Cerebellum (tissue), 4 donors: ENCODE measurements at places on chromosomes 12 and 14.
A peak's percentile ranks its signal among the peaks of the same experiment; 100 is the strongest.

DNA sequence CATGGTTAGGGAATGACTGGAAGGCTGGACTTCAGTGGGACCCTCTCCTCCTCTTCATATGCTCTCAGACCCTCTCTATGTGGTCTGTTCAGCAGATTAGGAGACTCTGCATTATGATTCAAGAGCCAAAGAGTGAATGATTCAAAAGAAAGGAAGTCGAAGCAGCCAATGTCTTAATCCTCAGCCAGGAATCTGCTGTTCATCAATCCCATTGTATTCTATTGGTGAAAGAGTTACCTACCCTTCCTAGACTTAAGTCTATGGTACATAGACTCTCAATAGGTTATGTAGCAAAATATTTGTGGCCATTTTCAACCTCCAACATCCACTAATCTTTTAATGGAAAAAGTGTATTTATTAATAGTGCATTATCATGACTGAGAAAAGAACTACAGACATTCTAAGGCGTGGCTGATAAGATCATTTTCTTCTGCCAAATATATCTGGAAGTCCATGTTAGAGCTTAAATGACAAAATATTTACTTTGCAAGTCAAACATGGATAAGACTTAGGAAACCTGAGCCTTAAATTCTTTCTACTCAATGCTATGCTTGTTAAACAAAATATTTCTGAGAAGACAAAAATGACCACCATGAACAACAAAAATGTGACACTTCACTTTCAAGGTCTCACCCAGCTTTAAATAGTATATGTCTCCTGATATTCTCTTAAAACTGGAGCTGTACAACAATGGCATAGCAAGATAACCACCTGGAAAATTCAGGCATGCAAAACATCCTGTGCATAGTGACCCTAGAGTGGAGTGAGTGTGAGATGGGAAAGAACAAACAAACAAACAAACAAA is 1100.6 kb downstream of the GALC start:
- DNase-seq = no peak

DNA sequence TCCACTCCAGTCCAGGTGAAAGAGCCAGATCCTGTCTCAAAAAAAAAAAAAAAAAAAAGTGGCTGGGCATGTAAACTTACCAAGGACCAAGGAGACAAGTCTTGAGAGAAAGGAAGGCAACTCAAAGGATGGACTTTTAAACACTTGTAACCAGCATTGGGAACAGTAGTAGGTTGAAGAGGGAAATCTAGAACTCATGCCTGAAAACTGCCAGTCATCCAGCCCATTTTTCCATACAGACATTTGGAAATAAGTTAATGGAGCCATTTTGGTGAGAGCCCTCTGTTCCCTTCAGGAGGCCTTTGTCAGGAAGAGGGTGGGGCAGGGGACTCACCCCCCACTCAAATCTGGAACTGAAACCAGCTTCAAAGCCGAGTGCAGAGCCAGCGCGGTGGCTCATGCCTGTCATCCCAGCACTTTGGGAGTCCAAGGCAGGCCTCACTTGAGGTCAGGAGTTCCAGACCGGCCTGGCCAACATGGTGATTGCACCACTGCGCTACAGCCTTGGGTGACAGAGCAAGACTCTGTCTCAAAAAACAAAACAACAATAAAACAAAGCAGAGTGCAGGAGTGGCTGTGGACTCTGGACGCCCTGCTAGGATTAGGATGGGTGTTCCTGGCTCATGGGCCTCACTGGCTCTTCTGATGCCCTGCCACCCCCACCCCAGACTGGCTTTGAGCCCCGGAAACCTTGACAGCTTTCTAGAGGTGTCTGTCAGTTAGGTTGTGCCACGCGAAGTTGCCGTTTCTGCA is 1.6 kb upstream of the MLXIP start:
- DNase-seq = no peak

GRCh38 chr14:104544362-104544961 is 35.1 kb upstream of the C14orf180 start:
- DNase-seq = no peak

DNA sequence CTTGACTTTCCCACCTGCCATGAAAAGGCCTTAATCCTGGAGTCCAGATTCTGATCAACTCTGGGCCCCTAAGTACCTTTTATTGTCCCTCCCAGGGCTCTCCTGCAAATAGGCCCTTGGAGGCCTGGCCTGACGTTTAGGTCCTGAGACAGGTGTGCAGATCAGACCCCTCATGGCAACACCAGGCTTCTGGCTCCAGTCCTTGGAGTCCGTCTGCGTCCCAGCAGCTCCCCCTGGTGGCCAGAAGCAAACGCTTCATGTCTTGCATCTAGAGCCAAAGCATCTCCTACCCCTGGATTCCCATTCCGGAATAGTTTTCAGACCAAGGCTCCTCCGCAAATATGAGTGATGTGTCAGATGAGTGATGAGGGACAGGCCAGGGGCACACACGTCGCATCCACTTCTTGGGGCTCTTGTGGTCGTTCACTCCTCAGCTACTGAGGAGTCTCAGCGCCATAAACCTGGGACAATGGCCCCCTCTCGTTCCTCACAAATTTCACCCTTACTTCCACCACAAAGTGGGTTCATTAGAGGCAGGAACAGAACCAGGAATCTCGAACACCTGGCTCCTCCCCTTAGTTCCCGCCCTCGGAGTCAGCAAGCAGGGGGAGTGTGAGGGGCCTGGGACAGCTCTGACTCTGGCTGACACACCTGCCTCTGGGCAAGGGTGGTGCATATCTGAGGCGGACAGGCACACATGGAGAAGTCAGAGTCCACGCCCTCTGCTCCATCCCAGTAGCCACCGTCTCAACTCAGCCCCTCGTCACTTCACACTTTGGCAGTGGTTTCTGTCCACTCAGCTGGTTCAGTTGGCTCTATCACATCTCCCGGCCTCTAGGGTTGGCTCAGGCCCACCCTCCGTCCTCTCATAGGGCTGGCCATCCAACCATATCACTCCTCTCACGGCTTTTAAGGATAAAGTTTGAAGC is 77.9 kb upstream of the PWP1 start:
- peak; percentile 69 for DNase-seq

DNA sequence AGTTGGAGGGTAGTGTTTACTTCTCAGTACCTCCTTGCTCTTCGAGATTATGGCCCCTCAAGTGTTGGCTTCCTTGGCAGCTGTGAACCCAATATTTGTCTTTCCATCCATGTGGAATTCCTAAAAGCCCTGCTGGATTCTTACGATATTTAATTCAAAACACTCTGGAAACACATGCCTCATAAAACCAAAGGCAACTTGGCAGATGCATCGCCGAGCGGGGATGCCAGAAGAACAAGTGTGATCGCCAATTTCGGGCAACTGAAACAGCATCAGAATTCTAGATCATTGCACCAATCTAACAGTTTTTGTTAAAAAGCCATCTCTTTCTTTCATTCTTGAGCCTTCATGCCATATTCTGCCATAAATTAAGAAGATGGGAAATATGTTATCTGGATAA is 934.4 kb downstream of the AACS start:
- no peak for DNase-seq

DNA sequence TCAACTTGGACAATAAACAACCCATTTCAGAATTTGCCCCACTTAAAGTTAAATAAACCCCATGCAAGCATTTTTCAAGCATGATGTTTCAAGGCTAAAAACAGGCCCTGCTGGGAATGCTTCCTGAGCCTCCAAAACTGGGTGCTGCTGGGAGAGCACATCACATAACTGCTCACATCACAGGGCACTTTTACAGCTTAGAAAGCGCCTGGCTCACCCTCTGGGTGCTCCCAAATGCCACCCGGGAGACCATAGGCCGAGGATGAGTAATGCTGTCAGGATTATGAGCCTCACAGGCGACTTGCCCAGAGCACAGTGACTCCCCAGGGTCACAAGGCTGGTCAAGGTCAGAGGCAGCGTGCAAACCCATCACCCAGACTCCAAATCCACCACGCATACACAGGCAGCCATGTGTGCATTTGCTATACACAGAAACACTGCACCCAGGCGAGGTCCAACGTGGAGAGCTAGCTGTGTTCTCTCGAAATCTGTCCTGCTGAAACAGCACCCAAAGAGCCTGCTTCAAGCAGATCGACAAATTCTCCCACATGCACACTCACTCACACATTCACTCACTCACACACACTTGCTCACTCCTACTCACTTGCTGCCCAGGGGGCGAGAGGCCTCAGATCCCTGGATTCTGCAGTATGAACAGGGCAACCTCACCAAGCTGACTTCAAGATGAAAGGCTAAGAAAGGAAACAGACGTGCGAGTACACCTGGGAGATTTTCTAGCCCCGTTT is 58.7 kb downstream of the ITPK1 start:
- DNase-seq = no peak

DNA sequence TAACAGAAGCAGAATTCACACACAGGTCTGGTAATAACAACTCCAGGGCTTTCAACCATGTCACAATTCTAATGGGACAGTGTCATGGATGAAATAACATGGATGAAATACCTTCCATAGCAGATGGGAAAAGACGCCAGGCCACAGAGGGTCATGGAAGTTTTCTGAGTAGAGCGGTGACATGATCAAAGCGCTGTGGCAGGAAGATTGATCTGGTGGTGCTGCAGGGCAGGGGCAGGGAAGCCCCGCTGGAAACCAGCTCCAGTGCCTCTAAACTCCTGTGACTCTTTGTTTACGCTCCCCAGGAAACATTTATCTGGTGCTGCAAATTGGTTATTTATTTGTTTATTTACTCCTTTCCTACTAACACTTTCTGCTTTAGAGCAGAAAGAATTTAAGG is 108.3 kb upstream of the HMGA2 start:
- DNase-seq = no peak

DNA sequence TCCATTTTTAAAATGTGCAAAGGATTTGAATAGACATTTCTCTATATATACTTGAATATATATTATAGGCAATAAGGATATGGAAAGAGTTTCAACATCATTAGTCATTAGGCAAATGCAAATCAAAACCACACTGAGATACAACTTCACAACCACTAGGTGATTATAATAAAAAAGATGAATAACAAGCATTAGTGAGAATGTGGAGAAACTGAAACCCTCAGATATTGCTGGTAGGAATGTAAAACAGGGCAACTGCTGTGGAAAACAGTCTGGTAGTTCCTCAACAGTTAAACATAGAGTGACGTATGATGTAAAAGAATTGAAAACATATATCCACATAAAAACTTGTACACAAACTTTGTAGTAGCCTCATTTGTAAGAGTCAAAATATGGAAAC is 11.7 kb upstream of the BATF start:
- DNase-seq = no peak

DNA sequence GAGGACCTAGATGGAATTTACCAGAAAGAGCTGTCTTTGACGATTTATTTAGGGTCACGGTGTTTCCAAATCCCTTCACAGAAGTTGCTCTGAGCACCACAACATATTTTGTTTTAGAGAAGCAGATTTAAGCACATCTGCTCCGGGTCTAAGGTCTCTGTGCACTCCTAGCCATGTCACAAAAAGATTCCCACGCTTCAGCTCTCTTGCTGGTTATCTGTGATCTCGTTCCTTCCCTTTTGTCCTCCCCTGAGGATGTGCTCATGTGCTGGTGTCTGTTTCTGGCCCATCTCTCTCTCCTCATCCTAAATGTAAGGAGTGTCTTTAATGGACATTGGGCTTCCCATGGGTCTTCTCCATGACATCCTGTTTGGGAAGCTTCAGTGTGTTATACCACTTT is 53.7 kb upstream of the GNPNAT1 start:
- DNase-seq = no peak

GRCh38 chr12:54409267-54409666 is 9.8 kb downstream of the ITGA5 start:
- no peak for DNase-seq

- DNase-seq = no peak
Measured at GRCh38 chr12:44668443-44668842, 207.7 kb downstream of the NELL2 start.

GRCh38 chr14:23153851-23154796 is 29.3 kb downstream of the SLC7A8 start:
- DNase-seq = peak; percentile 90

GRCh38 chr14:61671082-61671481 is 24.2 kb upstream of the HIF1A start:
- DNase-seq = no peak

GRCh38 chr14:99736603-99737371 is 52.7 kb downstream of the CYP46A1 start:
- no peak for DNase-seq

DNA sequence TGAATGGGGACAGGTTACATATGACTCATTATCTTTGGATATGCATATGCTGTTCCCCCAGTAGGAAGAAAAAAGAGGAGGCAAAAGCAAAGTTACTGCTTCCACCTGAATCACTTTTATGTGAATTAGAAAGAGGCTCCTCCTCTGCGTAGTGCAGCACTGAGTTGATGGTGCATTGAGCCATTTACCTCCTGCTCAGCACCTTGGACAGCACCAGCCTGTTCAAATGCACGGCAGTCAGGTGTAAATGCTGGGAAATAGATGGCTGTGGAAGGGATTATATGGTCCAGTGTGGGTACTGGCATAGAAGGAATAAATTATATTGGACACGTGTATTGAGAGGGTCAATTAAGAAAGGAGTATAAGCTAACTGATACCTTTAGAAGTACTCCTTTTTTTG is 541.9 kb upstream of the SEL1L start:
- no peak for DNase-seq

DNA sequence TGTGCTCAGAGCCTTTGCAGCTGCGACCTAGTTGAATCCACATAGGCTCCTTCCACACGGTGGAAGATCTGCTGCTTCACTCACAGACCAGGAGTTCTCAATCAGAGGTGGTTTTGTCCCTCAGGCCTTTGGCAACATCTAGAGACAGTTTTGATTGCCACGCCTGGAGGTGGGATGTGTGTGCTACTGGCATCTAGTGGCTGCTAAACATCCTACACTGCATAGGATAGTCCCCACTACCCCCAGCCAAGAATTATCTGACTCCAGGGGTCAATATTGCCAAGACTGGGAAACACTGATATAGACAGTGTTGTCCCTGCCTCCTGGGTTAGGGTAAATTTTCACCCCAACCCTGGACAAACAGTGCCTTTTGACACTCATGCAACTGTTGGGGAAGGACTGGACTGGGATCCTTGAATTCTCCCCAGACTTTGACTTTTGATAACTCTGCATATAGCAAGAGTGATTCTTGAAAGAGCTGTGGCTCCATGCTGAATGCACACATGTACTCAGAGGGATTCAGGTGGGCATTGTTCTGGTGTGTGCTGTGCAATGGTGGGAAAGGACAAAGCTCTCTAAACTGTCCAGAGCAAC is 39.8 kb downstream of the BAZ2A start:
- DNase-seq = no peak

- no peak for DNase-seq
Measured at GRCh38 chr12:120820884-120821510, 83.2 kb downstream of the SPPL3 start.

DNA sequence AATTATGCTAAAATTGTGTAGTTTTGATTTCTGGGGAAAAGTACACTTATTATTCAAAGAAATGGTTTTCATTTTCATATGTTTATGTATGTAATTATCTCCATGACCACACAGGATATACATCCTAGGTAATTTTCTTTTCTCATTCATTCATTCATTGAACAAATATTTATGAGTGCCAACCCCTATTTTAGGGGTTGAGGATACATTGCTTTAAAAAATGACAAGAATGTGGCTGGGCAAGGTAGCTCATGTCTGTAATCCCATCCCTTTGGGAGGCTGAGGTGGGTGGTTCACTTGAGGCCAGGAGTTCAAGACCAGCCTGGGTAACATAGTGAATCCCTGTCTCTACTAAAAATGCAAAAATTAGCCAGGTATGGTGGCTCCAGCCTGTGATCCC is 40.9 kb downstream of the SGPP1 start:
- DNase-seq = no peak

GRCh38 chr12:107990325-107990724 is 138.8 kb upstream of the WSCD2 start:
- peak; percentile 21 for DNase-seq

- no peak for DNase-seq
Measured at GRCh38 chr12:79001404-79001803, 136.8 kb downstream of the SYT1 start.
